ENCODE measurements at places on chromosomes 16 and 17.
A peak's percentile ranks its signal among the peaks of the same experiment; 100 is the strongest.

- peak; percentile 55 for DNase-seq
Observed at GRCh38 chr17:60135151-60135950, 14.4 kb upstream of the CA4 start.

DNA sequence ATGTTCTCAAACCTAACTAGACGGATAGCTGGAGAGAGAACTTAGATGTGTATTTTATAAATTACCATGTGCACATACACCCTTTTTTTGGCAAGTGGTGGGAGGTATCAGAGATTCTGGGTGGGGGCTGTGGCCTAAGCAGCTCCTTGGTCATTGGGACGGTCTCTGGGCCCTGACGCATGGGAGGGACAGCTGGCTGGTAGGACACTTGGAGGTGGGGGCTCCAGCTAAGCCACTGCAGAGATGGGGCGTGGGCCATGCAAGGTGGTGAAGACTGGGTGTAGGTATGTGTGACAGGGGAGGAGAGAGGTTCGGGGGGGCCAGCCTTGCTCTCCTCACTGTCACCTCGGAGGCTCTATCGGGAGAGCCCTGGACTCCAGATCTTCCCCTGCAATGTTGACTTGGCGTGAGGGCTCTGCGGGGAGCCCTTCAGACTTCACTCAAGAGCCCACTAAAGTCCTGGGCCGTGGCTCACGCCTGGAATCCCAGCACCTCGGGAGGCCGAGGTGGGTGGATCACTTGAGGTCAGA, 17.1 kb downstream of the C1QTNF1 start:
- no peak for DNase-seq

DNA sequence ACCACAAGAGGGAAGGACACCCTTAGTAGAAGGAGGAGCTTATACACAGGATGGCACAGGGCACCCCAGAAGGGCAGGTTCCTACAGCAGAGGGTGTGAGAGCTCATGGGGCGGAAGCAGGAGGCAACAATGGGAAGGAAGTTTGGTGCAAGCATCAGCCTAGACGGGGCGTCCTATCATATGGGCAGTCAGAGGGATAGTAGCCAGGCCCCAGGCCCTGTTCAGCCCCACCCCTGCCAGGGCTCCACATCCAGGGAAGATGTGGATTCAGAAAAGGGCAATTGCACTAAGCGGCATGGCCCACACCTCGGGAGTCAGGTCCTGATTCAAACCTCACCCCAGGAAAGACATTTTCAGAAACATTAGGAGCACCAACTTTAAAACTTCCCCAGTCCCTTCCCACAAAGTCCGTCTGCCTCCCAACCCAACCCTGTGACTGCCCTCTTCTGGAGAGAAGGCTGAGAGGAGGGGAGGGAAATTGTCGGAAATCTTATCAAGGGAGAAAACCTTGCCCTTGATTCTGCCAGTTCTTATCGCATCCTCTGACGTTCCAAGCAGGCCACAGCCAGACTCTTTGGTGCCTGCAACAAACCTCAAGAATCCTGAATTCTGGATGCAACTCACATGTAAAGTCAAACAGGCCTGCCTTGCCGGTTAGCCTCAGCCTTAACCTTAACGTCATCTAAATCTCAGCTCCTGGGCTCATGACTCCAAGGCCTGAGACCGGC, 198.8 kb upstream of the CDH5 start:
- DNase-seq: no peak

- no peak for DNase-seq
Observed at GRCh38 chr16:54027995-54028394, 258.6 kb downstream of the IRX3 start.

DNA sequence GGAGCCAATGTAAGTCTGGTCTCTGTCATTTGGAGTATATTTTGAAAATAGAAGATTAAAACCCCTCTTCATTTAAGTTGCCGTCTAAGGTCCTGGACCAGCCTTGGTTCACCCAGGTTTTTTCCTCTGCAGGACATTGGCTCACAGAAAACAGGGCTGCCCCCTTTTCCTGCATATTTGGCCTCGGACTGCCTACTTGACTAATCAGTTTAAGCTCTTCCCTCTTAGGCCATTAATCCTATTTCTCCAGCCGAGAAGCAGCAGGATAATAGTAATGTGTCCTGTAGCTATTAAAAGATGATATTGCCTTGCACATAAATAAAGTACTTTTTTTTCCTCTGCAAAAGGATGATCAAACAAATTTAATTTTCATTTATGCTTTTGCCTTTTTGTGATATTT, 52.1 kb downstream of the PRKCA start:
- DNase-seq: no peak

DNA sequence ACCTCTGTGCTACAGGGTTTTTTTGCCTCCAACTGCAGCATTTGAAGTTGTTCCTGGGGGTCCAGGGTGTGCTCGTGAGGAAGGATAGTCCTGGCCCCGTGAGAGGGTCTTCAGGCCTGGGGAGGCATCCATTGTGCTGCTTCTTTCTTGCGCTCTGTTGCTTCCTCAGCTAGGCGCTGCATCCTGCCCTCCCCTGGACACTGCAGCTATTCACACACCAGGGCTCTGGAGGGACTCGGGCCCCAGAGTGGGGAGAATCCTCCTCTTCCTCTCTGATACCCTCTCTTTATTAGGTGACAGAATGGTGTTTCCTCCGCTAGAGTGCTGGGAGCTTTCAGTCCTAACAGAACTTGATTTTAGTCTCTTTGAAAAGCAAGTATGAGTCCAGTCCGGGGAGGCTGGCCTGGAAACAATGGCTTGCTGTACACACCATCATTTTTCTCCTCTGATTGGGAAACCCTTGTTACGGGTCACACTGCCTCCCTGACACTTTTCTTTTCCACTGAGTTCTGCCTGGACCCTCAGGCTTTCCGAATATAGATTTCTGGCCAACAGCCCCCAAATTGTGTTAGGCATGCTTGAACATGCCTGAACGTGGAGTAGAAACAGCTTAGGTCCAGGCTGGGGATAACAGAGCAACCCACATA, 81.4 kb upstream of the ELAC2 start:
- DNase-seq: no peak

- DNase-seq: no peak
Observed at GRCh38 chr16:70269471-70269870, 17.7 kb upstream of the EXOSC6 start.

GRCh38 chr17:326010-326621, 26.5 kb downstream of the RPH3AL start:
- no peak for DNase-seq

DNA sequence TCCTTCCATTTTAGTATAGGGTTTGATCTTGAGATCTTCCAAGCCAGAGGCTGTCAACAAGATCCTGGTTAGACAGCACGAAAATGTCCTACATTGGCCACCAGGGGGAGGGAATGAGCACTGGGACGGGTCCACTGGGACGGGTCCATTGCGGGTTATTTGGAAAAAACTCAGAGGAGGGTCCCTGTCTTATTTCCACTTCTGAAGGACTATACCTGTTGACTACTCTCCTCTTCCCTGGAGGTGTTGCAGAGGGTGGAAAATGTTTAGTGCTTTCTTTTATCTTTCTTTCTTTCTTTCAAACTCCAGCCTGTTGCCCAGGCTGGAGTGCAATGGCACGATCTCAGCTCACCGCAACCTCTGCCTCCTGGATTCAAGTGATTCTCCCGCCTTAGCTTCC, 2.5 kb downstream of the TTLL6 start:
- peak; percentile 56 for DNase-seq

- no peak for DNase-seq
Observed at GRCh38 chr16:22313876-22314470, 16.8 kb downstream of the POLR3E start.

DNA sequence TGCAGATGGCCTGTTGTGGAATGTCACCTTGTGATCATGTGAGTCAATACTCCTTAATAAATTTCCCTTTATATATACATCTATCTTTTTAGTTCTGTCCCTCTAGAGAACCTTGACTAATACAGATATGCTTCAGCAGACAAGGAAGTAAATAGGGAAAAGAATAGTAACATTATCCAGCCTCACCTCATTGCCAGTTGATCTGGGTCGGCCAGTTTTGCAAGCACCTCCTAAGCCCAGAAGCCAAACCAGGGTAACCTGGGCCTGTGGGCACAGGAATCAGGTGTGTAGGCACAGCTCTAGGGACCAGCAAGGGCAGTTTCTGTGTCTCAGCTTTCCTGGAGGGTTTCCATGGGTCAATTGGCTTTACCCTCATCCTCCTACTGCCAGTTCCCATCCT, 11.9 kb upstream of the CCL17 start:
- no peak for DNase-seq

- DNase-seq: no peak
Observed at GRCh38 chr17:81217491-81217890, 5.3 kb downstream of the CEP131 start.

DNA sequence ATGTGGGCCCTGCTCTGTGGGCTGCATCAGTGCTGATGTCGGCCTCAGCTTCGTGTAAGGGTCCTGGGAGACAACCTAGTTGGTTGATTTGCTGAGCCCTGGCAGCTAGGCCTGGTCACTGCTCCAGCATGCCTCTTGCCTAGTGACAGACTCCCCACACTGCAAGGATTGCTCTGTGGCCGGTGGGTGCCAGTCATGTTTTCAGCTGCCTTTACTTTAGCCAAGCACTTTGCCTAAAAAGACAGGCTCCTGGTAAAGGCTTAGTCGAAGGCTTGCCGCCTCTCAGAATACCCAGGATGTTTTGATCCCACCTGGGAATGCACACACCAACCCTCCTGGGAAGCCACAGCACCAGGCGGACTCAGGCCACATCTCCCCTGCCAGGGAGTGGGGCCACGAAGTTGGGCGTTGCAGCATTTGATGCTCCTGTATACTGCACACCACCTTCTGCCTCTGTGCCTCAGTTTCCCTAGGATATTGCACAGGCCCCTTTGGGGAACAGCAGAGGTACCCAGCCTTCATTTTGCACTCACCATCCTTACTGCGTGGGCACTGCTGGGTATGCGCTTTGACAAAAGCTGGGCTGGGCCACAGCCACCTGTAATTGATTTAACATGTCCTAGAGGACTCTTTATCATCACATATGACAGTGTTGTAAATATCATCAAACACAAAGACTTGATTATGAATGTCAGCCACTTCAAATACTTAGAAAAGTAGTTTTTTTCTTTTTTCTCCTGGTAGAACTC, 19.9 kb downstream of the GINS2 start:
- DNase-seq: no peak

DNA sequence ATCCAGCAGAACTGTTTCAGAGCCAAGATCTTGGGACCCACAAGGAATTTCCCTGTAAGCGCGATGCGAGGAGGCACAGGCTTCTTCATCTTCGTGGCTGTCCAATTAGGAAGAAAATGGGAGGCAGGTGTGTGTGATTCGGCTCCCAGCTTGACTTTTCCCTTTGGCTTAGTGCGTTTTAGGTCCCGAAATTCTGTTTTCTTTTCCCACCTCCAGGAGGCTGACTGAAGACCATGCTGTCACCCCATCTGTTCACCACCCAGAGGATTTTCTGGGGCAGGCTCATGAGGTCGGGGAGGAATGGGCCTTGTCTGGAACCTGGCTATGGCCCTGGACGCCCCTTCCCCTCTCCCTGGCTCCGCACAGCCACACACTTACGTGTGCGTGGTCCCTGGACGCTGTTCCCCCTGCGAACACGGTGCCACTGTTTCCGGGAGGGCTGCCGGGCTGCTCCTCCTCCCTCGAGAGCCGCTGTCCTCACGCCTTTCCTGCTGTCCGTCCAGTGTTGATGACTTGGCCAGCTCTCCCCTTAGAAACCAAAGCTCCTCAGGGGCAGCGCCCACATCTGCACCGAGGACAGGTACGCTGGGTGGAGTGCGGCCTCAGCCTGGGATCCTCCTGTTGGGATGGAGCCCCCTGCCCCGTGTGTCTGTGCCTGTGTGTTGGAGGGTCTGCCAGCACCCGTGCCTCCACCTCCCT, 2.7 kb upstream of the PABPN1L start:
- DNase-seq: no peak

GRCh38 chr17:62897706-62898105, 68.3 kb upstream of the TANC2 start:
- DNase-seq: no peak

DNA sequence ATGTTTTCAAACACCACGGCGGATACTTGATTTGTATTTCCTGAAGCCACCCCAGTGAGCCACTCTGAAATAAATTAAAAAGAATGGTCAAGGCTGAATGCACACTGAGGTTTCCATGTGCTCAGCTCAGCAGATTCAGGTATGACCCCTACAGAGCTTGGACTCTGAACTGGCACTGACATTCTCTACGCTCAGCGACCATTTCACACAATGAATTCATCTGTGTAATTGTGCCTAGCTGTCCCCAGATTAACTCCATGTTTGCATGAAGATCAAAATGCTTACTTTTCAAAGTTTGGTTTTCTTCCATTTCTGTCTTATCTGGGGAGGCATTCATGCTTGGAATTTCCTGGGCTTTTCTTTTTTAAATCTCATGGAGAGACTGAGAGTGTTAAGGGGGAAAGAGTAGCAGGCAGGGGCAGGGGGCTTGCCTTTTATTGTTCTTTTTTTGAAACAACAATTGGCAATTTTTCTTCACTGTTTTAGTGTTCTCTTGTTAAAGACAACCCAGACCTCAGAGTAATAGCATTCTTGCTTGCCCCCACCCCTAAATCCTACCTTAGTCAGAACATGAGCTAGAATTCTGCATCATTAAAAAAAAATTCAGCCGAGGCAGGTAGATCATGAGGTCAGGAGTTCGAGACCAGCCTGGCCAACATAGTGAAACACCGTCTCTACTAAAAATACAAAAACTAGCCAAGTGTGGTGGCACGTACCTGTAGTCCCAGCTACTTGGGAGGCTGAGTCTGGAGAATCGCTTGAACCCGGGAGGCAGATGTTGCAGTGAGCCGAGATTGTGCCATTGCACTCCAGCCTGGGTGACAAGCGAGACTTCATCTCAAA, 85.5 kb upstream of the HNF1B start:
- no peak for DNase-seq

DNA sequence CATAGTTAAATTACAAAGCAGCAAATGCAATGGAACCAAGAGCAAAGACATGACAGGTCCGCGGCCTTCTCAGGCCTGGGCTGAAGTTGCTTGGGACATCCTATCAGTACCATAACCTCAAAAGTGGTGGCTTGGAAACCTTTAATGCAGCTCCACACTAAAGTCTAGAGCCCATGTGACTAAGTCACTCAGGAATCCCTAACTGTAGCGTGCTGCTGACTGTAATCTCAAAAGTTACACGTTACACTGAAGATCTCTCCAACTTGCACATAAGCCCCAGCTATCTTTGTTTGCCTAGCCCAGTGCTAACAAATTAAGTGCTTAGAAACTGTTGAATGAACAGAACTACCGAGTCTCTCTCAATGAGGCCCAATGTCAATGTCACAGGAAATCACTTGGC, 27.8 kb downstream of the NUP88 start:
- no peak for DNase-seq

- DNase-seq: no peak
Observed at GRCh38 chr16:50246299-50247122, 19.8 kb upstream of the ADCY7 start.

GRCh38 chr16:30783280-30784109, 3.5 kb downstream of the ZNF629 start:
- no peak for DNase-seq

DNA sequence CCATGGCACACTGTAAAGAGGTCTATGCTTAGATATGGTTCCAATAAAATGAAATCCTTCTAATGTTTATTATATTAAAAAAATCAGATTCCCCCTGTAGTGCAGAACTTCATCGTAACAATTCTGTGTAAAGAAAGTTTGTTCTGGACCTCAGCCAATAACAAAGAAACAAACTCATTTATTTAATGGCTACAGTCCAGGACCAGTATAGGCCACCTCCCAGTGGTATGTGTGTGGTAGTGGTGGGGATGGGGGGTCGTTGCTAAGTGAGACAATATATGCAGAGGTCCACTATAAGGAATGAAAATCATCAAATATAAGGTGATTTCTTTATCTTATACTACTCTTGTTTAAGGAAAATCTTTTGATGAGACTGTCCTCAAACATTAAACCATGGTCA, 136.4 kb downstream of the CDK5R1 start:
- no peak for DNase-seq
